ENCODE measurements at places on chromosomes 7 and 10.

DNA sequence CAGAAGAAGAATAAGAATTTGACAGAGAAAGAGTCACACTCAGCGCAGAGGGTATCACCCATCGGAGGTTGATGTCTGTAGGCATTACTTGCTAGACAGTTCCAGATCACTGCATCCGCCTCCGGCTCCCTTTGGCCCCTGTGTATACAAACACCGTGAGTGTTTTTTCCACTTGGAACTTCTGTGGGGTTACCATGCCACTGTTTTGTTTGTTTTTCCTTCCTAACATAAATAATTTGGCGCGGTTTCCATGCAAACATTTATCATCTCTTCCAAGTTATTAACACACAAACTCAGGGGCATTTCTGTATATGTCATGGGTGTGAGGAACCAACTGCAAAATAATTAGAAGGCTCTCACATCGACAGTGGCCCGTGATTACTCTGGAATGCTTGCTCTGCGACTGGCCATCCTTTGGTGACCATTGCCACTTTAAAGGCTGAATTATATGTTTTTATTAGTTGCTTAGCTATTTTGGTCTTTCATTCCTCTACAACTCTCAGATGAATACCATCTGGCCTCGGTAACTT lies 612.2 kb upstream of the MKI67 start:
- DNase-seq = no peak

GRCh38 chr7:7675686-7676085 lies 35.1 kb downstream of the UMAD1 start:
- DNase-seq = no peak

DNA sequence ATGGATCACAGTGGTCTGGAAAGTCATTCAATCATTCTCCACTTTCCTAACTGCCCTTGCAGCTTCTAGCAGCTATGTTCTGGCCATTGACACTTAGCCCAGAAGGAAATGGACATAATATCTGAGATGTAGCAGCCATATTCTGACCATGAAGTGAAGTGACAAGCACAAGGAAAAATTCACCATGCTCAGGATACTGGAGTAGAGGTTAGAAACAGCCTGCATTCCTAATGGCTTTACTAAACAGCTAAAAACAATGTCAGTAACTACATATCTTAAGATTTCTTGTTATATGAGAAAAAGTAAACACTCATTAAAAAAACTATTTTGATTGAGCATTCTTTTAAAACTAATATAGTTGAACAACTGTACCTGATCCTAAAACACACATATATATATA lies 443.8 kb downstream of the MAGI2 start:
- no peak for DNase-seq

DNA sequence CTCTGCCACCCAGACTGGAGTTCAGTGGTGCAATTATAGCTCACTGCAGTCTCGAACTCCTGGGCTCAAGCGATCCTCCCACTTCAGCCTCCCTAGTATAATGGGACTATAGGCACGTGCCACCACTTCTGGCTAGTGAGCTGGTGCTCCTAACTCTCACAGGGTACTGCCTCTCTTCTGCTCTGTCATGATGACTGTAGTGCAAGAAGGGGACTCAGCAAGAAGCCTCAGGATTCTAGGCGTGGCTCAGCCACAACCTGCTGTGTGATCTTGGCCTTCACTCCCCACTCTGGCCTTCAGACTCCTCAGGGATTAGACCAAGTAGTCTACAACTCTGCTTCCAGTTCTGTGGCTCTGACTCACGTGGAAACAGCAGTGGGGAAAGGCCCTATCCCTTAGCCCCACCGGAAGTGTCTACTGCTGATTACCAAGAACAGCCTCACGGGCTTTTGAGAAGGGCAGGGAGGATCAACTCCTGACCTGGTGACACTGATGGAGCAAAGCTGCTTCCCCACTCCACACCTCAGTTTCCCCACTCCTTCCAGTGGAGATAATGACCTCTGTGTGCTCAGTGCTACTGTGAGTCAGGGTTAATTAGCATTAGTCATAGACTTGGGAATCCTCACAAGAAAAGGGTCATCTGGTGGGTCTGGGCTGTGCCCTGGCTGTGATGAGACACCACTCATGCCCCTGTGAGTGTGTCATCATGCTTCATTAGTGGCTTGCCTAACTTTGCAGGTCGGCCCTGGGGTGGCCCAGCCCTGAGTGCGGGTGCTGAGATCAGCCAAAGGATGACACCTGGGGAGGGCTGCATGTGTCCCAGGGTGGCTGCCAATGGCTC lies 41.1 kb downstream of the ZC3HC1 start:
- DNase-seq = no peak

DNA sequence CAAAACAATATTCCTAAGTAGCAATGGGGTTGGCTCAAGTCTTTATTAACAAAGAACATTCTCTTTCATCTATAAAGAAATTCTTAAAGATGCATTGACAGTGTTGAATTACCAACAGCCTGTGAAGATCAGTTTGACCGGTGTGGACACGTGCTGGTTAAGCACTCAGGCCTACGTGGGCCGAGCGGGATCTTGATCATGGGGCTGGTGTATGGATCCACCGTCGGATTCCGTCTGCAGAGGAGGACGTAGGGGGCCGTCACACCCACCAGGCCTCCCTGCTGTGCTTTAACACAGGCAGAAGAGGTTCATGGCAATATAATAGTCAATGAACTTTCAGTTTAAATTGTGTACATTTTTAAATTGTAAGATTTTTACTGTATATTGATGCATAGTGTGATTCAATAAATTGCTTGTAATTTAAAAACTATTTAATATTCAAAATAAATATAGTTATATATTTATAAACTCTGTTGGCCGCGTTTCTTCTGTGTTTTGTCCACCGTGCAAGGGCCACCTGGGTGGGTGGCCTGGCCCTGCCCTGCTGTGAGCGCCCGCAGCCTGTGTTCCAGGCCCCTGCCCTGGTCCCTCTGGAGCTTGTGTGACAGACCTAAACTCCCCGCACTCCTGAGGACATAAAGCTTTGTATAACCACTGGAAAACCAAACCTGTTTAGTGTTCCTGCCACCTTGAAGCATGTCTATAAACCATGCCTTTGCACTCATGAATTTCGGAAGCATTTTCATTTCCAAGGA lies 1.9 kb upstream of the BHLHA15 start:
- DNase-seq = no peak

DNA sequence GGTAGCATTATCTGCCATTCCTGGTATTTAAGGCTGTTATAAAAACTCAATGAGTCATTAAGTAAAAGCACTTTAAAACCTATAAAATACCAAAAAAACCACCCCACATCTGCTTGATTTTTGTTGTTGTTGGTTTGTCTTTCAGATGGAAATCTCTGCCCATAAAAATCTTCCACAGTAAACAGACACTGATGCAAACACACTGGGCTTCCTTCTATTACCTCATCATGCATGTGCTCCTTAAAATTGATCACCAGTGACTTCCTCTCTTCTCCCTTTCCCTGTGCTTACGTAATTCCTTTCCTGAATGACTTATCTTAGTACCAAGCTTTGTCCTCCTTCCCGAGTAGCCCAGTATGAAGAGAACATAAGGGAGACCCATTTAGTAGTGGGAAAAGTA lies 167.2 kb downstream of the EVX1 start:
- no peak for DNase-seq

DNA sequence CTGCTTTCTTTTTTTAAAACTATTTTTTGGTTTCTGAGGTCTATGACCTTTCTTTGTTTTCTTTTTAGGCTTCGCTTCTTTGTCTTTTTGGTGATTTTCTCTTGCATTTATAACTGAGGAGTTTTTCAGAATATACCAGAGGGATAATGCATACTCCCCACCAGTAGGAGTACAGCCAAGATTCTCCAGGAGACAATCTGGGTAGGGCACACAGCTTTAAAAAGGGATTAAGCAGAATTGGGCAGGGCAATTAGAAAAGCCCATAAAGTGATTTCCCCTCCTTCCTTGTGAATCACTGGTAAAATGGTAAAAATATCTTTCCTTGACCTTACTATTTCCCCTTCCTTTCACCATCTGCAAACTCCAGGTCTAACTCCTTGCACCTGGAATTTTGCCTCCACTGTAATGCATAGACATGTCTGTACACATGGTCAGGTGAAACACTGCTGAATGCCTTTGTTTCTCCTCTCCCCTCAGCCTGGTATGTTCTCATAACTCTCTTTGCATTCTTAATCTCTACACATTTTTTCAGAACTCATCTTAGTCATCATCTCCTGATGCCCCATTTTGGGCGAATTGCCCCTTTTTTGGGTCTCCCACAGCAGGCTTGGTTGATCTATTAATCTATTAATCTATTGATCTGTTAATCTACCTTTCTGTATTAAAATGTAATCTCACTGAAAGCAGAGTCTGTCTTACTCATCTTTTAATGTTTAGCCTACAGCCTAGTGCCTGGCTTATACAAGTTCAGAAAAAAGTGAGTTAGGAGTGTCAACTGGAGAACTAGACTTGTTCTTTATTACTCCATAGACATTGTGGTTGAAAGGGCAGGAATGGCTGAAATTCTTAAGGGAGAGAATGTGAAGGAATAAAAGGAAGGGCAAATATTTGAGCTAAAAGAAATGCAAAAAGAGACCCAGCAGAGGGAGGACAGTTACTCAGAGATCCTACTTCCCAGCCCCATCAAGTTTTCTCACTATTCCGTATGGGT lies 64.6 kb downstream of the MDFIC start:
- DNase-seq = no peak

- DNase-seq = no peak
Observed at GRCh38 chr10:119281581-119282071, 74.3 kb downstream of the GRK5 start.
